BJ (cell line): ENCODE measurements at places on chromosomes 4 and X.

DNA sequence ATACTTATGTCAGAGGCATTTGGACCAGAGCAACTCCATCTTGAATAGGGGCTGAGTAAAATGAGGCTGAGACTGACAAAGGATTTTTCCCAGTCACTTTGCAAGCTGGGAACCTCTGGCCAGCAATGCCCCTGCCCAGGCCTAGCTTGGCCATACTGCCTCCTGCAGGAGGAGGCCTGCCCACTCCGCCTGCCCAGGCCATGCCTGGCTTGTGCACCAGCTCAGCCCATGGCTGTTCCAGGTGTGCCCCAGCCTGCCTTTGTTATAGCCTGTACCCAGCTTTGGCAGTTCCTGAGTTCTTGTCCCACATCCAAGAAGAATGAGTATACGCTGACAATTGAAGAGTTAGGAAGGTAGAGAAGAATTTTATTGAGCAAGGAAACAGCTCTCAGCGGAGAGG lies 176.1 kb downstream of the AASDH start:
- DNase-seq, result no peak

GRCh38 chrX:23828881-23829280 lies 45.9 kb downstream of the SAT1 start:
- DNase-seq, result no peak

GRCh38 chr4:107117726-107118125 lies 81.6 kb upstream of the DKK2 start:
- DNase-seq, result no peak

DNA sequence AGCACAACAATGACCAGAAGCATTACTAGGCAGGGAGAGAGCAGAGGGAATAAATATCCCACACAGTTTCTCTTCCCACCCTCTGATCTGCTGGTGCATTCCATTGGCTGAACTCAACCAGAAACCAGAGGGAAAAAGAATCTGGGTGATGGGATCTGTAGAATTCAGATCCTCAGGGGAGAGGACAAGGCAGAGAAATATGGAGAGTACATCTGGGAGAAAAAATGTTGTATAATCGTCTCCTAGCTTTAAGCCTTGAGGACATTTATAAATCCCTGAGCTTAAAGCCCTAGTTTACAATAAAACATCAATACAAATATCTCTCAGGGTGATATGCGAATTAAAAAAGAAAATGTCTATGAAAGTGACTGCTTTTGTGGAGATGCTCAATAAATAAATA lies 368.1 kb upstream of the MAD2L1 start:
- no peak for DNase-seq

DNA sequence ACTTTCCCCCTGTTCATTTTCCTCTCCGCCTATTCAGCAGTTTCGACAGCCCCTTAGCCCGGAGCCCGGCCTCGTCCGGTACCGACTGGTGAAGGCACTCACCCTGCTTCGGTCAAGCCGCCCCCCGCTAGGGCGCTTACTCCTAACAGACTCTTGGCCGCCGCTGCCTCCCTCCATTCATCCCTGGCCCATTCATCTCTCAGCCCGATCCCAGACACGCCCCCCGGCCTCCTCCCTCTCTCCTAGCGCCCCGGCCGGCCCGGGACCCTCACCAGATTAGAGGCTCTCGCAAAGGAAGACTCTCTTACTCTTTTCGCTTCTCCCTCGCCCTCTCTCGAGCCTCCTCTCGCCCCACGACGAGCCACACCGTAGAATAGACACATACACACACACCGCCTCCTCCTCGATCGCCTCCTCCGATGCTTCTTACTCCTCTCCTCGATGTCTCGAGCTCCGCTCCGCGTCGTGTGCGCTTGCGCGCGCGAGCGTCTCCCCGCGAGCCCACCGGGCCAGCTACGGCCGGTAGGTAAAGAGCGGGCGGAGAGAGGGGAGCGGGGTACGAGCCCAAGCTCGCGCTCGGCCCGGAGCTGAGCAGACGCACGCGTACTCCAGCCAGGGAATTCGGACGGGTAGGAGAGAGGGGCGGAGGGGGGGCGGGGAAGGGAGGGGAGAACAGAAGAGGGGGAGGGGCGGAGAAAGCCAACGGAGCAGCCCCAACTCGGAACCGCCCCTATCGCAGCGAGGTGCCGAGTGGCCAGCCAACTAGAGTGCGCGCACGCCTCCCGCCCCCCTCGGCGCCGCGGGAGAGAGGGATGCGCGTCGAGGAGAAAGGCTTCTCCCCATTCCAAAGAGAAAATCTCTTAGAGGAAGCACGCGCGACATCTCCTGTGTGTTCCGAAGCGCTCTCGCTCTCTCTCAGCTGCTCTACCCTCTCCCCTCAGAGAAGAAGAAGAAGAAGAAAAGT lies at the start of gene WNK3:
WNK3 (minus strand) TSS at position 633 of the 964 bp plus-strand sequence.
- no peak for DNase-seq

GRCh38 chr4:138909587-138909986 lies 106.0 kb upstream of the NOCT start:
- DNase-seq, result no peak

DNA sequence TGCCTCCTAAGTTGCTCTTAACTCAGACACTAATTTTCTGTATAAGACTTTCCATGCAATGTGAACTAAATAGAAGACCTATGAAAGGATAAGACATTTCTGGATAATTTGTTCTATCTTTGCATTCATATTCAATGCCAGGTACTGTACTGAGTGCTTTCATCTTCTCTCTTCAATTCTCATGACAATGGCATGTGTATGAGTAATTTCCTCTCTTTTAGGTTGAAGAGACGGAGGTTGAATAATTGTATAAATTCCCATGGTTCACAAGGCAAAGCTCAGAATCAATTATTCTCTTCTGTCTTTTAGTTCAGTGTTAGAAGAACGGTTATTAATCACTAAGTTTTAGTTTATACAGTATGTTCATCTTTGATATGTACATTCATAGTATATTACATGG lies 29.3 kb upstream of the CFAP299 start:
- DNase-seq, result no peak

- no peak for DNase-seq
Observed at GRCh38 chr4:72909461-72909860, 160.1 kb downstream of the COX18 start.

DNA sequence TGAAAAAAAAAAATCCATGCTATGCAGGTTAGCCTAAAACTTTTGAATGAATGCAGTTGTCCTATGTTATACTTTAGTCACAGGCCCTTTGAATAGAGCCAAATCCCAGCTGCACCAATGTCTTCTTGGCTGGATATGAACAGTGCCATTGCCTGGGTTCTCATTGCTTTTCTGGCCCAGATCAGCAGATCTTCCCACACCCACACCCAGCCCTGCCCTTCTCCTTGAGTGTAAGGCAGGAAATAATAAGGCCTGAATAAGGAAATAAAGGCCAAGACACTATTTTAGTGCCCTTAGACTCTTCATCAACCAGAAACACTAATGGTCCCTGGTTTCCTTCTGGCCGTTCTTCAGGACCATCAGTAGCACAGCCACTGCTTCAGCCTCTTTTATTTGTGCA lies 66.6 kb downstream of the USP38 start:
- DNase-seq, result no peak

GRCh38 chrX:96438803-96439202 lies 245.8 kb upstream of the DIAPH2 start:
- no peak for DNase-seq

- no peak for DNase-seq
Observed at GRCh38 chrX:53247928-53248327, 22.9 kb upstream of the KDM5C start.

GRCh38 chrX:69096963-69097362 lies 68.3 kb downstream of the PJA1 start:
- DNase-seq, result no peak

DNA sequence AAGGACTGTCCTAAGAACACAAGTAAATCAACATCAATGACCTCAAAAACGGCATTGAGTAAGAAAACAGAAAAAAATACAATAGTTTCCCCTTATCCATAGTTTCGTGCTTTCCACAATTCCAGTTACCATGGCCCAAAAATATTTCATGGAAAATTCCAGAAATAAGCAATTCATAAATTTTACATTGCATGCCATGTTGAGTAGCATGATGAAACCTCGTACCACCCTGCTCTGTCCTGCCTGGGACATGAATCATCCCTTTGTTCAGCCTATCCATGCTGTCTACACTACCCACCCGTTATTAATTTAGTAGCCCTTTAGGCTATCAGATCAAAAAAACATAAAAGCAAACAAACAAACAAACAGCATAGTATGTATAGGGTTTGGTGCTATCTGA lies 51.1 kb downstream of the KLF3 start:
- no peak for DNase-seq

GRCh38 chr4:170087163-170087700 lies 2.5 kb downstream of the AADAT start:
- no peak for DNase-seq

GRCh38 chrX:109398833-109399232 lies 83.1 kb downstream of the GUCY2F start:
- DNase-seq, result no peak

DNA sequence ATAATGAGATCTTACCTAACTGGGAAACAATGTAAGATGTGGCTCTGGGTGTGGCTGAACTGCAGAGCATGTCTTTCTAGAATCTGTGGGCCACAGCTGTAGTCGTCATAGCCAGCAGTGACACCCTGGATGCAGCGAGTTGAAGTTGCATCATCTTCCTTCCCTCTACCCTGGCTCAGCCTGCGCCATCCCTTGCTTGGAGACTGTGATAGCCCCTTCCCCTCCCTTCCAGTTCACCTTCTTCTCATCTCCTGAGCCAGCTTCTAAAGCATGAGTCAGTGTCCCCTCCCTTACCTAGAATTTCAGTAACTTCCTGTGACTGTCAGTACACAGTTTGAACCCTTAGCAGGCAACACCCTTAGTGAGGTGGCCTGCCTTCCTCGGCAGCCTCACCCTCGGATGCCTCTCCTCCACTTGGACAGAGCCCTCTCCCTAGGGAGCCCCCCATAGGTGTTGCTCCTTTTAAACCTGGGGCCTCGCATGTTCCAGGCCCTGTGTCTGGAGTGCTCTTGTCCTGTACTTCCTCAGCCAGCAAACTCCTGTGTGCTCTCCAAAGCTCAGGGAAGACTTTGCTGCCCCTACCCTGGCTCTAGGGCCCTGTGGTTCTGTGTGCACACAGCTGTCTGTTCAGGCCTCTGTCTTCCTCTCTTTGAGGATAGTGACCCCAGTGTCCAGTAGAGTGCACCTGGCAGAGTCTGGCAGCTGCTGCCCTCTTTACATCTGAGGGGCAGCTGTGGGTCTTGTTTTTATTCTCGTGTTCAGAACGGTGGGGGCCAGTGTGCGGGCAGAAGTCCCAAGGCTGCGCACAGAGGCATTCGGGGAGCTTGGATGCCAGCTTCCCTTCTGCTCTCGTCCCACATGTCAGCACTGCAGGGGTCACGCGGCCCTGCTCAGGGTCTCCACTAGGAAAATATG lies 43.7 kb upstream of the TADA2B start:
- DNase-seq, result no peak
